ENCODE measurements at places on chromosomes 5 and 9.

DNA sequence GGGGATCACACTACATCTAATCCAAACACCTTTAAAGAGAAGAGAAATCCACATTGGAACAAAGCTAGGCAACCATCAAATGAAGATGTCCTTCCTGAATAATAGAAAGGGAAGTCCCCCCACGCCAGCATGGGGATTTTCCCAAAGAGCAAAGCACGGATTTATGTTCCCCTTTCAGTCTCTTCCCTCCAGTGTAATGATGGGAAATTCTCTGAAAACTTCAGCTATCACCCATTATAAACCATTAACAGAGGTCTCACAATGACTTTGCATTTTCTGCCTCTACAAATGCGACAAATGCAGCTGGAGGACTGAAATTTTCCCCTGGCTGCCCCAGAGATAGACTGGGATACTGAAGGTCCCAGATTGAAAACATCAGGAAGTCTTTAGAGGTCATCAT, 368.7 kb downstream of the EFNA5 start:
- H3K27ac ChIP-seq: no peak overlapping the region
- no peaks in the 10 kb centered on the region for H3K4me1 ChIP-seq

- no peaks in the 10 kb centered on the region for H3K27me3 ChIP-seq
- H3K4me3 ChIP-seq: no peak overlapping the region
- DNase-seq: no peak
- H3K36me3 ChIP-seq: no peaks in the 10 kb centered on the region
Observed at GRCh38 chr9:116643691-116644090, 43.4 kb upstream of the TRIM32 start.

DNA sequence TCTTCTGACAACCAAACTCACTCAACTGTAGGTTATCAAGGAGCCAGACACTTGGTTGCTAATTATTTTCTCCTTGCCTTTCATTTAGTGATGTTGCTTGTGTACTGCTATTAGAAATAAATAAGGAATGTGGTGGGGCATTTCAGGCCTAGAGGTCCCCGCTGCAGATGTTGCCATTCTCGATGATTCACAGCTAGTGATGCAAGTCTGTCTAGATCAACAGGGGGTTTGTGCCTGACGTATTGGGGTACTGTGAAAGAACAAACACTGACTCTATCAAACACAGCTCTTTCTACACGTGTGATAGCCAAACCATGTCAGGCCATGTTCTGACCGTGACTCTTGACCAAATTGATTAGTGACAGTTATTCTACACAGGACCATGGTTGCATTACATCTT, 144.7 kb downstream of the OSTF1 start:
- H3K4me3 ChIP-seq: no peak overlapping the region
- peaks cover 44% of the 10 kb centered on the region for H3K4me1 ChIP-seq
- no peak overlapping the region for H3K27ac ChIP-seq
- no peaks in the 10 kb centered on the region for H3K36me3 ChIP-seq
- no peaks in the 10 kb centered on the region for H3K27me3 ChIP-seq

- H3K4me3 ChIP-seq: no peak overlapping the region
- H3K27ac ChIP-seq: no peak overlapping the region
- no peaks in the 10 kb centered on the region for H3K4me1 ChIP-seq
Observed at GRCh38 chr9:71131145-71131544, 9.7 kb upstream of the TRPM3 start.

GRCh38 chr5:60161340-60161934, 267.9 kb upstream of the PDE4D start:
- DNase-seq: no peak
- no peak overlapping the region for H3K4me3 ChIP-seq
- no peaks in the 10 kb centered on the region for H3K27me3 ChIP-seq
- no peak overlapping the region for H3K27ac ChIP-seq

GRCh38 chr5:169828385-169828784, 151.9 kb downstream of the INSYN2B start:
- no peaks in the 10 kb centered on the region for H3K4me1 ChIP-seq
- DNase-seq: no peak
- H3K27me3 ChIP-seq: no peaks in the 10 kb centered on the region
- no peaks in the 10 kb centered on the region for H3K36me3 ChIP-seq
- no peak overlapping the region for H3K4me3 ChIP-seq
- no peak overlapping the region for H3K27ac ChIP-seq

GRCh38 chr5:81606150-81606549, 144.7 kb downstream of the SSBP2 start:
- no peaks in the 10 kb centered on the region for H3K36me3 ChIP-seq
- DNase-seq: no peak
- no peak overlapping the region for H3K4me3 ChIP-seq
- no peak overlapping the region for H3K27ac ChIP-seq
- H3K27me3 ChIP-seq: no peaks in the 10 kb centered on the region

DNA sequence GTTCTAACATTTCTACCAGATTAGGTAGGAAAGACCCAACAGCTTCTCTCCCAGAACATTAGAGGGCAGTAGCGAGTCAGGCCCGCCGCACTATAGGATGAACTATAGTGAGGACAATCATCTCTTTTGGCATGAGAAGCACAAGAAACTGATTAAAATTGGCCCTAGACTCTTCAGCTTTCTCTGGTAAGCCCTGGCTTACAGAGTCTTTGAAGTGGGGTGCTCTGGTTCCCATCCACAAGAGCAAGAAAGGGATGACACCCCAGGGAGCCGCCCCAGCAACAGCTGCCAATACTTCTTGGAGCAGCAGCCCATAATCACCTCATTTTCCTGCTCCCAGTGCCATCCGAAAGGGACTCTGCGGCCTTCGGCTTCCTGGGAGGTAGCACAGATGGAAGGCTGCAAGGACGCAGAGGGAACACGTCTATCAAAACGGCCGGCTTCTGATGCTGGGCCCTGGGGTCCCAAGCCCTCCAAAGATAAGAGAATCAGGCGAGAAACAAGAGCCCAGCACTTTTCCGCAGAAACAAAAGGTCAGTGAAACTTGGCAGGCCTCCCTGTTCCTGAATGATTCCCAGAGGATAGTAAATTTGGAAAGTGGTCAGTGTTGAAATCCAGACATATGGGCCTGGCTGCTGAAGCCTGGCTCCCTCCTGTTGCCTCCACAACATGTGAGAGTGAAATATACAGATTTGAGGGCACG, 69.3 kb downstream of the HSD17B3 start:
- no peaks in the 10 kb centered on the region for H3K36me3 ChIP-seq
- H3K27me3 ChIP-seq: no peaks in the 10 kb centered on the region
- no peaks in the 10 kb centered on the region for H3K4me1 ChIP-seq
- H3K4me3 ChIP-seq: no peak overlapping the region
- peak; percentile 35 for DNase-seq

DNA sequence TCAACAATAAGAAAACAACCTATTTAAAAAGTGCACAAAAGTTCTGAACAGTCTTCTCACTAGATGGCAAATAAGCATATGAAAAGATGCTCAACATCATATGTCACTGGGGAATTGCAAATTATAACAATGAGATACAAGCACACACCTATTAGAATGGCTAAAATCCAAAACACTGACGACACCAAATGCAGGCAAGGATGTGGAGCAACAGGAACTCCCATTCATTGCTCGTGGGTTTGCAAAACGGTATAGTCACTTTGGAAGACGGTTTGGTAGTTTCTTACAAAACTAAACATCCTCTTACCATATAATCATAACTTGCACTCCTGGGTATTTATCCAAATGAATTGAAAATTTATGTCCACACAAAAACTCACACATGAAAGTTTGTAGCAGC, 100.9 kb upstream of the TBC1D2 start:
- H3K4me1 ChIP-seq: no peaks in the 10 kb centered on the region
- H3K27ac ChIP-seq: no peak overlapping the region
- H3K36me3 ChIP-seq: no peaks in the 10 kb centered on the region
- no peak for DNase-seq
- no peaks in the 10 kb centered on the region for H3K27me3 ChIP-seq
- no peak overlapping the region for H3K4me3 ChIP-seq

DNA sequence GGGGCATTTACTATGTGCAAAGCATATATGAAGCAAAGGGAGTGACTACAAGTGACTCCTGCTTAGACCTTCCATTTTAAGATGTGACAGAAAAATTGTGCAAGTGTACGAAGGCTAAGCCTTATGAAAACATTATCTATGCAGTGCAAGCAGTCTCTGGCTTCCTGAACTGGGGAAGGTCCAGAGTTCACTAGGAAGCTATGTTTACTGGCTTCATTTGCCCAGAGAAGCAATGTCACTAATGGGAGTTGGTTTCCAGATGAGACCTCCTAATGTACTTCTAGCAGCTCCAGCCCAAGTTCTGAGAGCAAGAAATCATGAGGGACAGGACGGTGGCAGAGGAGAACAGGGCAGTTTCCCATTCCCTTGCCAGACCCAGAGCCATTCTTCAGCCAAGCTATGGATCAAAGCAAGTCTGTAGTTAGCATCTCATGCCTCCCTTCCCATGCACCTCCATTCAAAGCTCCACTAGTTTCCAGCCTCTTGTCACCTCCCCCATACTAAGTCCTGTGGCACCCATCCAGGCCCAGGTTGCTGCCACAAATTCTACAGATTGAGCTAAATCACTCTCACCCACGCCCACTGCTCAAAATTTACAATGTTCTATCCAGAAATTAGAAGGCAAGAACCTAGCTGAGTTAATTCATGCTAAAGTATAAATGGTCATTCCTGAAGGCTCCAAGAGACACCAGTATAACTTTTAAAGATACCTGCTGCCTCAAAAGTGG, 21.8 kb downstream of the MCTP1 start:
- no peak overlapping the region for H3K27ac ChIP-seq
- no peaks in the 10 kb centered on the region for H3K4me1 ChIP-seq
- no peaks in the 10 kb centered on the region for H3K36me3 ChIP-seq
- no peak overlapping the region for H3K4me3 ChIP-seq
- no peaks in the 10 kb centered on the region for H3K27me3 ChIP-seq

- no peak overlapping the region for H3K27ac ChIP-seq
- DNase-seq: no peak
- H3K36me3 ChIP-seq: no peaks in the 10 kb centered on the region
- H3K4me1 ChIP-seq: no peaks in the 10 kb centered on the region
- no peak overlapping the region for H3K4me3 ChIP-seq
Observed at GRCh38 chr5:86865256-86865785, 247.6 kb downstream of the COX7C start.

DNA sequence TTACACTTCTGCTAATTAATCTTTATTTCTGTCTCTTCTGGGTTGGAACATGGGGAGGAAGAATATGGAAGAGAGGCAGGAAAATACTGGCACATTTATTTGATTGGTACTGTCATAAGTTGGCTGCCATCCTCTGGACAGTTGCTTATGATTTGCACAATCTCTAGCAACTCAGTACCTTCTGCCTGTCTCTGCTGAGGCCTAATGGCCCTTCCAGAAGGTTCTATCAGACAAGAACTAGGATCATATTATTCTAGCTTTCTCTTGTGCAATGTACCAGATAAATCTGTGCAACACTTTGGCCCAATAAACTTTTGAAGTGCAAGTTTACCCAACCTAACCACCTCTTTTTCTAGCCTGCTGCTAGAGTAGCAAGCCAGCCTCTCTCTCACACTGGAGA, 335.0 kb downstream of the ARRDC3 start:
- H3K36me3 ChIP-seq: no peaks in the 10 kb centered on the region
- no peak overlapping the region for H3K27ac ChIP-seq
- no peak overlapping the region for H3K4me3 ChIP-seq
- no peak for DNase-seq

DNA sequence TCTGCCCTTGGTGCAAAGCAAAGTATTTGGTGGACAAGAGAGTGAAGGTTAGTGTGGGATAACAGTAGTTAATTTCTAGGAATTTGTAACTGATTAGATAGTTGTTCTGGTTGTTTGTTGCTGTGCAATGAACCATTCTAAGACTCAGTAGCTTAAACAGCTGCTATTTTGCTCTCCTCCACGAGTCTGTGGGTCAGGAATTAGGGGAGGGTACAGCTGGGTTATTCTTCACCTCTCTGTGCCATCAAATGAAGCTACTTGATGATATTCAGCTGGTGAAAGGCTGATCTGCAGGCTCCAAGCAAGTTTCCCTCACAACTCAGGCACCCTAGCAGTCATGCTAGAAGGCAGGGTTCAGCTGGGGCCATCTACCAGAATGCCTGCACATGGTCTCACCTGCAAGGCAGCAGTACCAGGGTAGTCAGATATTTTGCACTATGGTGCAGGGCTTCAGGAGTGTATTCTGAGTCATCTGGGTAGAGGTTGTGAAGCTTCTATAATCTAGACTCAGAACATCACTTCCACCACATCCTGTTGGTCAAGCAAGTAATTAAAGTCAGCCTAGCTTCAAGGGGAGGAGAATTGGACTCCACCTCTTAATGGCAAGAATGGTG, 159.5 kb upstream of the SLC28A3 start:
- H3K4me1 ChIP-seq: no peaks in the 10 kb centered on the region
- DNase-seq: no peak
- H3K27ac ChIP-seq: no peak overlapping the region
- no peaks in the 10 kb centered on the region for H3K27me3 ChIP-seq

- DNase-seq: no peak
- no peaks in the 10 kb centered on the region for H3K36me3 ChIP-seq
Observed at GRCh38 chr5:73899055-73899454, 273.1 kb downstream of the ARHGEF28 start.

- no peaks in the 10 kb centered on the region for H3K4me1 ChIP-seq
- H3K27me3 ChIP-seq: no peaks in the 10 kb centered on the region
- no peak overlapping the region for H3K27ac ChIP-seq
- no peak for DNase-seq
- no peak overlapping the region for H3K4me3 ChIP-seq
Observed at GRCh38 chr9:5566054-5566618, 55.8 kb downstream of the PDCD1LG2 start.

GRCh38 chr5:81759632-81760005, 8.7 kb upstream of the SSBP2 start:
- H3K4me1 ChIP-seq: peaks cover 13% of the 10 kb centered on the region
- H3K27ac ChIP-seq: no peak overlapping the region
- no peaks in the 10 kb centered on the region for H3K36me3 ChIP-seq

- H3K27ac ChIP-seq: no peak overlapping the region
- no peaks in the 10 kb centered on the region for H3K27me3 ChIP-seq
- H3K4me1 ChIP-seq: no peaks in the 10 kb centered on the region
- H3K36me3 ChIP-seq: no peaks in the 10 kb centered on the region
- DNase-seq: no peak
Observed at GRCh38 chr5:41967401-41967800, 42.3 kb downstream of the FBXO4 start.

DNA sequence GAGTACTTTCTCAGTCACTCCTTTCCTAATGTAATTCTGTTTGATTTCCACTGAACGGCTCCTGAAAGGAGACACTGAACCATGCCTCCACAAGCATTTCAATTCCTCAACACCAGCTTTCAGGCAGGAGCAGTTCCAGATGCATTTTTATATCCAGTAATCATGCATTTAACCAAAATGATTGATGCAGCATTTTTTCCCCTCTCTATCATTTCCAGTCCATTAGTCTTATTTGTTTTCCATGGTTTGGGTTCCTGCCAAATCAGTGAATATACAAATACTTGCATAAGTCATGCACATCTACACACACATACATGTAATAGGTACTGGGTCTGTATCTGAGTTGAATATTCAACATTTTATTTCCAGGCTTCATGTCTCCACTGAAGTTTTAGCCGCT, 122.7 kb downstream of the GRIA1 start:
- H3K27ac ChIP-seq: no peak overlapping the region
- DNase-seq: no peak
- no peak overlapping the region for H3K4me3 ChIP-seq
- no peaks in the 10 kb centered on the region for H3K36me3 ChIP-seq
- H3K27me3 ChIP-seq: no peaks in the 10 kb centered on the region

GRCh38 chr5:56317923-56318561, 84.9 kb upstream of the ANKRD55 start:
- no peak overlapping the region for H3K27ac ChIP-seq
- no peaks in the 10 kb centered on the region for H3K36me3 ChIP-seq
- no peak for DNase-seq
- no peak overlapping the region for H3K4me3 ChIP-seq
- H3K27me3 ChIP-seq: no peaks in the 10 kb centered on the region

- H3K4me1 ChIP-seq: peaks cover 24% of the 10 kb centered on the region
- peak; percentile 31 for DNase-seq
- H3K27me3 ChIP-seq: no peaks in the 10 kb centered on the region
Observed at GRCh38 chr5:150789943-150790611, 11.5 kb downstream of the SMIM3 start.

Data from transverse colon (tissue), 4 donors.